ENCODE measurements at places on chromosomes 3 and 15. TPM values are rescaled to one million over a fixed set of nuclear protein-coding genes. Genes with fewer than 3 reads are reported as not detected.

The SCN11A gene
- 0.80 TPM for polyA plus RNA-seq

DNA sequence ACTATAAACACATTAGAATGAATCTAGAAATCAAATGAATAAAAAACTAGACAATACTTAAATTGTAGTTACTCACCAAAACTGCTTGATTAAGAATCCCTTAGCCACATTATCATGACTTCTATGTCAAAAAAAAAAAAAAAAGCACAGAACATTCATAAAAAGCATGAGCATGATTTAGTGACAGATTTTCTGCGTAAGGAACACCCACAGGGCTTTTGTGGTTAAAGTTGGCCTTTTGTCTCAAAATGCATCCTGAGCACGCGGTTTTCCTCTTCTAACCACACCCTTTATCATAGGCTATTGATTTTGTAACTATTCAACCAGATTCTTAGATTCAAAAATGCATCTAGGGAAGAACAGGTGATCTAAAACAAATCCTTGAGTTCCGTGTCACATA, 334.0 kb upstream of the NR2F2 start:
- DNase-seq: no peak

The AQP9 gene
- polyA plus RNA-seq: 0.13 TPM

The KIAA1143 gene
- 63.3 TPM for polyA plus RNA-seq

GRCh38 chr3:151871639-151872468, 1.6 kb upstream of the SUCNR1 start:
- no peak for DNase-seq

- no peak for DNase-seq
Observed at GRCh38 chr15:32733281-32733680, 15.5 kb downstream of the GREM1 start.

DNA sequence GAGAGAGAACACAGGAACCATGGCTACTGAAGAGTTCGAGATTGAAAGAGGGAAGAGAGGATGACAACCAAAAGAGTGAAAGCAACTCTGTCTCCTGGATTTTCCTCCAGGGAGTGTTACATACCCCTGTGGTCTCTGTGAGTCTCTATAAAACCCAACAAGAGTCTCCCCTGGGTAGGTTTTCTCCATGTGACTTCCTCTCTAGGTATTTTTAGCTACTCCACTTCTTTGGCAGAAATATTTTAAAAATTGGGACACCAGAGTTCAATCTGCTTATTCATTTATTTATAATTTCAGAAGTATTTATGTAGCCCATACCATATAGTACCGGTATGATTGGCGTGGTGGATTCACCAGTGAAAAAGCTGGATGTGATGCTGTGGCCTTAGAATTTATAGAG, 671.7 kb upstream of the NR2F2 start:
- no peak for DNase-seq

The ALDH1L1 gene
- polyA plus RNA-seq: 57.0 TPM

The ADAMTS7 gene
- polyA plus RNA-seq: 23.4 TPM

GRCh38 chr3:188531210-188531609, 377.3 kb downstream of the LPP start:
- DNase-seq: no peak

DNA sequence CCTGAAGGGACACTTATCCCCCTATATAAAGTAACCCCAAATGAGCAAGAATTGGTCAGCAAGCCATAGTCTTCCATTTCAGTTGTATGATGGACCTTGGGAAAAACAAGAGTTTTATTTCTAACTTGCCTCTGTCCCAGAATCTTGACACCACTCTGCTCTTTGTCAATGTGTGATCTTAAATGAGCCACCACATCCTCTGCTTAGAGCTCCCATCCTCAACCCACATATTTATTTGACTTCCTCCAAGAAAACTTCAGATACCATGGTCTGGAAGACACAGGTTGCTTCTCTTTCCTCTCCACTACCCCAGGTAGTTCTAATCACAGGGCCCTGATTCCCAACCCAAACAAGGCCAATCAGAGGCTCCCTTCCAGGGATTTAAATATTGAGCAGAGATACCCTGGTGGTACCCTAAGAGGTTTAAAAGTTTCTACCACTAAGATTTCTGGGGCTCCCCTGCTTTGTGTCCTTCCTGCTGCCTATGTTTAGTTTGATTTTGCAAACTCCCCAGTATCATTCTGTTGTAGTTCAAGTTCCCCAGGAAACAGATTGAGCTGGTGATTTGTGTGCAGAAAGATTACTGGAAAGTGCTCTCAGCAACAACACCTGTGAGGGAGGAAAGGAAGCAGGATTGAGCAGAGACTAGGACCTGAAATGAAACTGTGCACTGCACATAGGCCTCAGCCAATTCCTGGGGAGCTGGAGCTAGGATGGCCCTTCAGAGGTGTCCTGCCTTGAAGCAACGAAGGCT, 64.3 kb downstream of the MTHFS start:
- DNase-seq: no peak

Data from right renal pelvis (tissue), 4 donors.